ENCODE measurements at places on chromosomes 2 and 18.

DNA sequence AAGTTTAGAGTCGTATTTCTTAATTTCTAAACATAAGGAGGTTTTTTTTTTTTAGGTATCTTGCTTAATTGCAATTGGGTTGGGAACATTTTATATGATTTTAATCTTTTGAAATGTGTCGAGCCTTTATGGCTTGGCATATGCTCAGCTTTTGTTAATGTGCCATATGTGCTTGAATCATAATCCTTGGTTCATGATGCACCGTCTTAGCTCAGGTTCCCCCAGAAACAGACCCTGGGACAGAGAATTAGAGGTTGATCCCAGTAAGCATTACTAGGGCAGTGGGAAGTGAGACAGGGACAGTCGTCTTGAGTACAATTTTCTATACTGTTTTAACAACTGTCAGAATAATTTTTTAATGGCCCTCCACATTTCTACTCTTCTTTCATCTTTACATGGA lies 9.3 kb downstream of the CHCHD5 start:
- no peaks in the 10 kb centered on the region for H3K27me3 ChIP-seq
- peaks cover 11% of the 10 kb centered on the region for H3K36me3 ChIP-seq
- no peak for DNase-seq
- no peaks in the 10 kb centered on the region for H3K4me1 ChIP-seq

- no peak for DNase-seq
Measured at GRCh38 chr18:74334242-74334893, 18.7 kb downstream of the C18orf63 start.

GRCh38 chr2:202044777-202045176 lies 11.1 kb downstream of the FZD7 start:
- H3K27me3 ChIP-seq = no peaks in the 10 kb centered on the region
- H3K4me3 ChIP-seq = no peak overlapping the region
- DNase-seq = no peak

- no peak for DNase-seq
- no peak overlapping the region for H3K27ac ChIP-seq
- H3K4me1 ChIP-seq = peaks cover 7% of the 10 kb centered on the region
- peaks cover 18% of the 10 kb centered on the region for H3K36me3 ChIP-seq
- no peaks in the 10 kb centered on the region for H3K27me3 ChIP-seq
Measured at GRCh38 chr2:181907057-181907456, 15.5 kb downstream of the ITPRID2 start.

GRCh38 chr2:159032580-159032979 lies 64.1 kb downstream of the TANC1 start:
- DNase-seq = no peak
- peaks cover 43% of the 10 kb centered on the region for H3K4me1 ChIP-seq
- no peak overlapping the region for H3K27ac ChIP-seq
- no peaks in the 10 kb centered on the region for H3K27me3 ChIP-seq
